ENCODE measurements at places on chromosomes 12 and 14. TPM values are rescaled to one million over a fixed set of nuclear protein-coding genes. Genes with fewer than 3 reads are reported as not detected.

DNA sequence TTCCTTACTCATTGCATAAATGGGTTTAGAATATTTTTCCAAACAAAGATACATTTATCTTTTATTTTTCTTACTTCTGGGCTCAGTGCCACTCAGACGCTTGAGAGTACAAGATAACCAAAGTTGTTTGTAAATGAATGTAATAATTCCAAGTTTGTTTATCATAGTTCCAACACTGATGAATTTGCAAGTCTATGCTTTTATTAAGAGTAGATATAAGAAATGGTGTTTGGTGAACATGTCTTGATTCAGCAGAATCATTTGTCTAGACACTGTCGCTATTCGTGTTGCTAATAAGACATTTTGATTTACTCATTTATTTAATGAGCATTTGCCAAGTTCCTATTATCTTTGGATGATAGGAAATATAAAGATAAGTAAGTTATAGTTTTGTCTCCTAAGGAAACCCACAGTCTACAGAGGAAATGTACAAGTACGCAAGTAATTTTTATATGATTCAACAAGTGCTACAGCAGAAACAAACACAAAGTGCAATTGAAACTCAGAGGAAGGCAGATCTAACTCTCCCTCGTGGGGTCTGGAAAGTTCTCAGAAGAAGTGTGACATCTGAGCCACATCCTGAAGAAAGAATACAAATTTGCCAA, 132.8 kb upstream of the FSCB start:
- H3K4me1 ChIP-seq, result no peaks in the 10 kb centered on the region
- H3K27ac ChIP-seq, result no peak overlapping the region
- H3K36me3 ChIP-seq, result no peaks in the 10 kb centered on the region
- DNase-seq, result no peak
- no peak overlapping the region for H3K4me3 ChIP-seq

The SLC25A47 gene
- not detected for total RNA-seq

The AMN gene
- total RNA-seq, result 0.66 TPM

The CLECL1 gene
- 0.80 TPM for total RNA-seq

DNA sequence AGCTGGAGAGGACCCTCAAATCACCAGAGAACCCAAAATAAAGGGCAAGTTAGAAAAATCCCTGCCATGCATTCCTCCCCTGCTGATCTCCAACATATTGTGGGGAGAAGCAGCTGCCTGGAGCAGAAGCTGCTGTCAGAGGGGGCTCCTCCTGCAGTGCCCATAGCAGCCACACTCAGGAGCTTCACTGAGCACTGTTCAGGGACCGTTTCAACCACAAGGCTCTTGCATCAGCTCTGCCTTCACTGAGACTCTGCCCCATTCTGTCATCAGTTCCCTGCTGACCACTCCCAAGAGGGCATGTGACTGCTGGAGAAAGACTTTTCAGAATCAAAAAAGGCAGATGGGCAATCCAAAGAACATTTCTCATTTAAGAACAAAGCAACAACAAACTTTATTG, 392.7 kb downstream of the GALC start:
- H3K4me3 ChIP-seq, result no peak overlapping the region
- H3K27ac ChIP-seq, result no peak overlapping the region
- no peak for DNase-seq
- no peaks in the 10 kb centered on the region for H3K27me3 ChIP-seq
- no peaks in the 10 kb centered on the region for H3K36me3 ChIP-seq

- no peaks in the 10 kb centered on the region for H3K4me1 ChIP-seq
- no peak overlapping the region for H3K4me3 ChIP-seq
- H3K27ac ChIP-seq, result no peak overlapping the region
- no peaks in the 10 kb centered on the region for H3K27me3 ChIP-seq
- no peak for DNase-seq
- no peaks in the 10 kb centered on the region for H3K36me3 ChIP-seq
Observed at GRCh38 chr12:85147331-85147730, 111.2 kb downstream of the LRRIQ1 start.

DNA sequence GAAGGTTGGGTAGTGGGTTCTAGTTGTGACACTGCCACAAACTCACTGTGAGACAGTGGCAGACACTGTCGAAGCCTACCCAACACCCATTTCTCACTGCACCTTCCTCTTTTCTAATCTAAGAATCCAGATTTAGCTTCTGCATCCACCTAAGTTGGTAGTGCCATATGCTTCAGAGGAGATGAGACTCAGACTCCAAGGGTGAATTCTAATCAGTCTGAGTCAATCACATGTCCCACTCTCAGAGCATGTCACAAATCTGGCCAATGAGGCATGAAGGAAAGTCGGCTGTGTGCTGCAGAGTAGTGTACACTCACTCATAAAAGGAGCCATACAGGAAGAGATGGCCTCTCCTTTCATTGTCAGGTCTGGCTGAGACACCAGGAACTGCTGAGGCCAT, 102.1 kb upstream of the RAP1B start:
- no peak overlapping the region for H3K4me3 ChIP-seq
- DNase-seq, result no peak
- no peaks in the 10 kb centered on the region for H3K4me1 ChIP-seq
- H3K27me3 ChIP-seq, result no peaks in the 10 kb centered on the region

The SPIC gene
- not detected for total RNA-seq

DNA sequence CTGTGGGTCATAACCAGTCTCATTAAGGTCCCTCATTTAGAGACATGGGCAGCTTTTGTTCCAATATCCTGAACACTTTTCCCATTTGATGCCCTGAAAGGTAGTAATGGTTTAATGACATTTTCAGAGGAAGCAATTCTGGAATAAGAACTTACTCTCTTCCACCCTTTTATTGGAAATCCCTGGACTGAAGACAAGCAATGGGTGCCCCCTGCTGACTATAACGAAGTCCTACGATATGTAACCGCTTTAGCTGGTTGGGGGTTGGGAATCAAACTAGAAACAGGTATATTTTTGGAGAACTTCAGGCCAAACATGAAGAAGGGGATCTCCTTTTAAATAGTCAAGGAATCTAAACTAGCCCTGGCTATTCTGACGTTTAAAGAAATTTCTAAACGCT, 20.5 kb downstream of the SARNP start:
- H3K27me3 ChIP-seq, result no peaks in the 10 kb centered on the region
- H3K27ac ChIP-seq, result no peak overlapping the region
- H3K36me3 ChIP-seq, result peaks cover 19% of the 10 kb centered on the region
- no peak overlapping the region for H3K4me3 ChIP-seq
- DNase-seq, result no peak
- no peaks in the 10 kb centered on the region for H3K4me1 ChIP-seq

- no peaks in the 10 kb centered on the region for H3K4me1 ChIP-seq
- DNase-seq, result no peak
- no peak overlapping the region for H3K27ac ChIP-seq
- H3K4me3 ChIP-seq, result no peak overlapping the region
Observed at GRCh38 chr12:113918306-113918705, 47.8 kb downstream of the RBM19 start.

The TAS2R31 gene
- total RNA-seq, result 8.2 TPM

- H3K4me1 ChIP-seq, result no peaks in the 10 kb centered on the region
- DNase-seq, result no peak
- no peak overlapping the region for H3K4me3 ChIP-seq
Observed at GRCh38 chr14:21915826-21916225, 242.2 kb upstream of the OR4E1 start.

The C12orf50 gene
- total RNA-seq, result not detected

- H3K27me3 ChIP-seq, result no peaks in the 10 kb centered on the region
- no peaks in the 10 kb centered on the region for H3K36me3 ChIP-seq
- no peak overlapping the region for H3K27ac ChIP-seq
- no peak for DNase-seq
- no peak overlapping the region for H3K4me3 ChIP-seq
Observed at GRCh38 chr12:6955108-6956020, 4.2 kb downstream of the PTPN6 start.

The TAS2R46 gene
- total RNA-seq, result 3.2 TPM

GRCh38 chr14:41144370-41144769, 462.3 kb upstream of the LRFN5 start:
- H3K4me3 ChIP-seq, result no peak overlapping the region
- no peaks in the 10 kb centered on the region for H3K36me3 ChIP-seq
- H3K27me3 ChIP-seq, result no peaks in the 10 kb centered on the region
- no peak for DNase-seq
- no peaks in the 10 kb centered on the region for H3K4me1 ChIP-seq

DNA sequence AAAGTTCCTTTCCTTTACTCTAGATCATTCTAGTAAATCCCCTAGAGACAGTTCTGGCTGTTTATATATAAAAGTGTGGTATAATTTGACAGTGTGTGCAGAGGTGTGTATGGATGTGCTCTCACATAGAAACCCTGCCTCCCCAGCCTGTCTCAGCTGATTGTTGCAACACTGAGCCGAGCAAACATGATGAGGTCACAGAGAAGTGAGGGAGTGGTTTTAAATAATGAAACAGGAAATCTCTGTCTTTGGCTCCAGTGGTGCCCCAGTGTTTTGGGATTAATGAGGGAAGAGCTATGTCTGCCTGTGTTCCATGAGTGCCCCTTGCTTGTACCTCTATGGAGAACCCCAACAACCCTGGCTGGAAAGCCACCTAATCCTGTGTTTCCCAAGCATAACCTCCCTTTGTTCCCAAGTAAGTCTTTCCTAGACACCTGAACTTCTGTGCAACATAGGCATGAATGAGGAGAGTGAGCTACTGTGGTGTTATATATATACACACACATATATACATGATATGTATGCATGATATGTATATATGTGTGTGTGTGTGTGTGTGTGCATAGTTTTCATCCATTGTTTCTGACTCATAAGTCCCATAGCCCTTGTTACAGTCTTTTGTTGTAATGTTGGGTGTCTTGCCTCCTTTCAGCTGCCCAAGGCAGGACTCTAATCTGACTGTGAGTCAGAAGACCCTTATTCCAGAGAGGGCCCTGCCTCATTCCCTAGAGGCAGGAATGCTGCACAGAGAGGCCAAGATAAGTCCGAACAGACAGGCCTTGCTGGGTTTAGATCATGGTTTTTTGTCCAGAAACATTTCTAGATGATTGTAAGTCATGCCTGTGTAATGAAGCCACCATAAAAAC, 18.0 kb downstream of the TRAF3 start:
- H3K4me3 ChIP-seq, result peak overlapping the region; percentile 12
- H3K4me1 ChIP-seq, result no peaks in the 10 kb centered on the region
- peak; percentile 64 for DNase-seq
- no peaks in the 10 kb centered on the region for H3K36me3 ChIP-seq
- peak overlapping the region; percentile 72 for H3K27ac ChIP-seq
- no peaks in the 10 kb centered on the region for H3K27me3 ChIP-seq

DNA sequence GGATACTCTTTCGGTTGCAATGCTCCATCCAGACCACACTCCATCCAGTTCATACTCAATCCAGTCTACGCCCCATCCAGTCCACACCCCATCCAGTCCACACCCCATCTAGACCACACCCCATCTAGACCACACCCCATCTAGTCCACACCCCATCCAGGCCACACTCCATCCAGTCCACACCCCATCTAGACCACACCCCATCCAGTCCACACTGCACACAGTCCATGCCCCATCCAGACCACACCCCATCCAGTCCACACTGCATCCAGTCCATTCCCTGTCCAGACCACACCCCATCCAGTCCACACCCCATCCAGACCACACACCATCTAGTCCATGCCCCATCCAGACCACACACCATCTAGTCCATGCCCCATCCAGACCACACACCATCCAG, 116.0 kb upstream of the RTL1 start:
- H3K4me3 ChIP-seq, result no peak overlapping the region
- DNase-seq, result peak; percentile 10
- no peak overlapping the region for H3K27ac ChIP-seq
- H3K27me3 ChIP-seq, result no peaks in the 10 kb centered on the region
- H3K36me3 ChIP-seq, result no peaks in the 10 kb centered on the region

DNA sequence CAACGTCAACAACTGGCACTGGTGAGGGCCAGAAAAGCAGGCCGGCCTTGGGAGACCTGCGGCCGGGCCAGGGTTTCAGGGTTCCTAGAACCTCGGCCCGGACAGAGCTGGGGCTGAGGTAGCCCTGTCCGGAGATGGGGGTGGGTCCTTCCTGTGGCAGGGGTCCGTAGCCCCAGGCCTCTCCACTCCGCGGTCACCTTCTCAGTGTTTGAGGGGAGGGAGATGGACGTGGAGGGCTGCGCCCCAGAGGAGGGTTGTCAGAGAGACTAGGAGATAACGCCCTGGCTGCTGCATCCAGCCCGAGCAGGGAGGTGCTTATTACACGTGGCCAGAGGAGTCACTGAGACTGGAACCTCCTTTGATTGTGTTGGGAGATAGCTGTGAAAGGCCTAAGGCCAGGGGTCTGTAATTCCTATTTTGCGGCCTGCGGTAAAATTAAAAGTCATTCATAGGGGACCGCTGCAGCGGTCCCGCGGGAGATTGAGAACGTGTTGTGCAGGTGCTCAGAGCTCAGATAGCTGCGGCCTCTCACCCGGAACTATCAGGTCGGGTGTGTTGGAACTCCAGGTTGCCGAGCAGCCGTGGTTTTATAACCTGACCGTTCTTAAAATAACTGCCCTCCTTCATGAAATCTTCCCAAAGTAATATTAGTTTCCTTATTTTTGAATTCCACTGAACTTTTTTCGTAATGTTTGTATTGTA, 507 bp downstream of the AHSA1 start:
- DNase-seq, result no peak
- H3K27me3 ChIP-seq, result no peaks in the 10 kb centered on the region
- H3K27ac ChIP-seq, result peak overlapping the region; percentile 94
- no peaks in the 10 kb centered on the region for H3K4me1 ChIP-seq
- H3K36me3 ChIP-seq, result no peaks in the 10 kb centered on the region

- no peak overlapping the region for H3K4me3 ChIP-seq
- H3K4me1 ChIP-seq, result no peaks in the 10 kb centered on the region
- H3K27me3 ChIP-seq, result no peaks in the 10 kb centered on the region
- no peak for DNase-seq
Observed at GRCh38 chr12:98883231-98883630, 238.1 kb downstream of the APAF1 start.

The COX8C gene
- not detected for total RNA-seq

The ACOT4 gene
- 3.7 TPM for total RNA-seq

The RNF212B gene
- not detected for total RNA-seq

DNA sequence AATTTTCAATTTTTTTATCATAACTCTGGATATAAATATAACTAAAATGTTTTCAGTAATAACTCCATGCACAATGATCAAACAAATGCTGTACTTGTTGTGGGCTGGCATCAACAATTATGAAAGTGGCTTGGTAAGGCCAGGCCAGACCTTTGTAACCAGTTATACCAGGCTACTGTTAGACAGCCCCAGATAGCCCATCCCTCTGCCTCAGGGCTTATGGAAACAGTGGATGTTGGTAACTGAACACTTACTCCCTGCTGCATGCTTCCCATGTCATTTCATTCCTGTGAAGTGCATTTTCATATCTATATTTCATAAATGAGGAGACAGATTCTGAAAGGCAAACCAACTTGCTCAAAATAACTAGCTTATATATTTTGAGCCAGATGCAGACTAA, 195.0 kb downstream of the SYT1 start:
- no peak overlapping the region for H3K27ac ChIP-seq
- no peak overlapping the region for H3K4me3 ChIP-seq
- no peak for DNase-seq
- no peaks in the 10 kb centered on the region for H3K36me3 ChIP-seq

The TMBIM6 gene
- total RNA-seq, result 409 TPM

DNA sequence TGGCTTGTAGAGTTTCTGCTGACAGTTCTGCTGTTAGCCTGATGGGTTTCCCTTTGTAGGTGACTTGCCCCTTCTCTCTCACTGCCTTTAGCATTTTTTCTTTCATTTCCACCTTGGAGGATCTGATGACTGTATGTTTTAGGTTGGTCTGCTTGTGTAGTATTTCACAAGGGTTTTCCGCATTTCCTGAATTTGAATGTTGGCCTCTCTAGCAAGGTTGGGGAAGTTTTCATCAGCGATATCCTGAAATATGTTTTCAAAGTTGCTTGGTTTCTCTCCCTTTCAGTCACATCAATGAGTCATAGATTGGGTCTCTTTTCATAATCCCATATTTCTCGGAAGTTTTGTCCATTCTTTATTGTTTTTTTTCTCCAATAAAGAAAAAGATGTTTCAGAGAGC, 11.4 kb downstream of the NOPCHAP1 start:
- H3K27ac ChIP-seq, result no peak overlapping the region
- no peak overlapping the region for H3K4me3 ChIP-seq
- no peaks in the 10 kb centered on the region for H3K36me3 ChIP-seq
- no peaks in the 10 kb centered on the region for H3K4me1 ChIP-seq

Measured in breast epithelium (tissue), 4 donors.